H7 (cell line): ENCODE measurements at places on chromosomes 11 and 22. TPM values are rescaled to one million over a fixed set of nuclear protein-coding genes. Genes with fewer than 3 reads are reported as not detected.
A peak's percentile ranks its signal among the peaks of the same experiment; 100 is the strongest.

DNA sequence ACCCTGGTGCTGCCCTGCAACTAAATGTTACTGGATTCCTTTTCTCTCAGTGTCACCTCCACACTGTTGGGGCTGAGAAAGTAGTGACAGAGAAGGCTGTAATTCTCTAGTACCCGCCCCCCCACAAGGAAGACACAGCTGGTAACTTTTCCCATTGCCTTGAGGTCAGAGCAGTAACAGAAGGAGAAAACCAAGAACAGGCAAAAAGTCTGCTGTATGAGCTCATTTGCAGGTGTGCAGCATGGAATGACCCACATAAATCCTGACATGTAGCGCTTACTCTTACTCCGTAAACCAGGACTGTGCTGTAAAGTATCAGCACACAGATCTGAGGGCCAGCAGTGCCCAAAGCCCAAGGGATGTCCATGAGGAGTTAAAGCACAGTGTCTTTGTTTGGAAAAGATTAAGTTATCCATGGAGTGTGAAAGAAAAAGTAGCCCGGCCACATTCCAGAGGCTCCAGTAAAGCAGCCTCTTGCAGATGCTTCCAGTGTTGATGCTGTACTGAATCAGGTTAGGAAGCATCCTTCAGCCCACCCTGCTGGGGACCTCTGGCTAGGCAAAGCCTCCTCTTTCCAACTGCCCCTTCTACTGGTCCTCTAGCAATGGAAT lies 120.7 kb downstream of the PLEKHA7 start:
- peak; percentile 36 for DNase-seq

- peak; percentile 92 for DNase-seq
Measured at GRCh38 chr11:2531277-2531986, 86.6 kb downstream of the KCNQ1 start.

Gene NAALADL1
- total RNA-seq = 1.4 and 2.4 TPM in 2 replicates

DNA sequence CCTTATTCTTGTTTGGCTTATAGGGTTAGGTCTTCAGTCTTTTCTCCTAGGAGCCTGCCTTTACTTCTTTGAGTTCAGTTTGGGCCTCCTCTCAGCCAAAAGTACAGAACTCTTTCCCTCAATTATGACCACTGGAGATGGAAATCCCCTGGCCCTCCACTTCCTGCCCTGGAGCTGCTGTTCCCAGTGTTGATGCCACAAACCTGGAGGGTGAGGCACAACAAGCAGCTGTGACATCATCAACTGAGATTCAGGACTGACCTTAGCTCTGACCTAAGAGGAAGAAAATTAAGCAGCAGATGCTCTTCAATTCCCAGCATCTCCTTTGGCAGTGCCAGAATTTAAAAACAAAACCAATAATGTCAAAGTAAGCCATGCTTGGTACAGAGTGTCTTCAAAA lies 3.0 kb downstream of the ABTB2 start:
- DNase-seq = no peak

GRCh38 chr11:46285594-46286033 lies 8.2 kb downstream of the CREB3L1 start:
- DNase-seq = no peak

Gene F2
- total RNA-seq = 0.33 TPM in 1 of 2 replicates, not detected in the other

- no peak for DNase-seq
Measured at GRCh38 chr11:23359297-23359696, 499.0 kb upstream of the CCDC179 start.
